Cardiac ventricle fibroblast (primary cell): ENCODE measurements at places on chromosomes 7 and 10. TPM values are rescaled to one million over a fixed set of nuclear protein-coding genes. Genes with fewer than 3 reads are reported as not detected.

MYL10 gene
- total RNA-seq = not detected in 2 replicates

SLC26A3 gene
- total RNA-seq = not detected in 2 replicates

CREB5 gene
- 0.81 and 1.7 TPM in 2 replicates for total RNA-seq

PAPOLB gene
- 0.24 TPM in 1 of 2 replicates, not detected in the other for total RNA-seq

CDC14C gene
- not detected in 2 replicates for total RNA-seq

LIPF gene
- total RNA-seq = not detected in 2 replicates

CCDC172 gene
- not detected in 2 replicates for total RNA-seq

TWIST1 gene
- 20.8 and 31.5 TPM in 2 replicates for total RNA-seq

NEBL gene
- 25.9 and 28.7 TPM in 2 replicates for total RNA-seq

OR2A7 gene
- total RNA-seq = 0.20 and 1.3 TPM in 2 replicates

MYO3A gene
- total RNA-seq = not detected in 2 replicates

ATG9B gene
- 0.25 TPM in 1 of 2 replicates, not detected in the other for total RNA-seq

SFTPA1 gene
- total RNA-seq = not detected in 2 replicates

PLCE1 gene
- 4.2 and 4.9 TPM in 2 replicates for total RNA-seq

NCF1 gene
- not detected in 2 replicates for total RNA-seq

SLC39A12 gene
- total RNA-seq = not detected in 2 replicates

VWDE gene
- not detected in 2 replicates for total RNA-seq

STAG3 gene
- total RNA-seq = 0.87 and 2.6 TPM in 2 replicates

FAM241B gene
- not detected in 2 replicates for total RNA-seq

TRIM73 gene
- total RNA-seq = 0.12 and 0.59 TPM in 2 replicates

SORCS1 gene
- total RNA-seq = not detected in 2 replicates

CPA2 gene
- not detected in 2 replicates for total RNA-seq

ZNF33B gene
- 4.2 and 13.2 TPM in 2 replicates for total RNA-seq

FZD1 gene
- total RNA-seq = 18.7 and 21.9 TPM in 2 replicates

NPFFR1 gene
- not detected in 2 replicates for total RNA-seq

ASIC3 gene
- 0.37 TPM in 1 of 2 replicates, not detected in the other for total RNA-seq

CDK6 gene
- 12.2 and 14.4 TPM in 2 replicates for total RNA-seq

IDI2 gene
- not detected in 2 replicates for total RNA-seq

TAX1BP1 gene
- 59.8 and 60.8 TPM in 2 replicates for total RNA-seq

FAM25A gene
- total RNA-seq = not detected in 2 replicates

MRLN gene
- total RNA-seq = not detected in 2 replicates

CALCR gene
- total RNA-seq = not detected in 2 replicates

RBM20 gene
- not detected in 2 replicates for total RNA-seq

ZNF239 gene
- 3.1 and 5.0 TPM in 2 replicates for total RNA-seq

CCDC136 gene
- 0.62 and 2.5 TPM in 2 replicates for total RNA-seq

SEMA3D gene
- total RNA-seq = 0.05 and 0.12 TPM in 2 replicates

DYDC2 gene
- total RNA-seq = not detected in 2 replicates

FFAR4 gene
- not detected in 2 replicates for total RNA-seq

LRMDA gene
- 1.2 and 2.5 TPM in 2 replicates for total RNA-seq

ADCY1 gene
- 0.69 and 0.83 TPM in 2 replicates for total RNA-seq

GALNT17 gene
- not detected in 2 replicates for total RNA-seq

SYT15 gene
- under 0.01 TPM in 2 replicates for total RNA-seq

HYAL4 gene
- not detected in 2 replicates for total RNA-seq

ARMH3 gene
- 6.3 and 8.9 TPM in 2 replicates for total RNA-seq

BRI3 gene
- total RNA-seq = 52.4 and 61.9 TPM in 2 replicates

VPS50 gene
- total RNA-seq = 8.7 and 15.9 TPM in 2 replicates
